ENCODE measurements at places on chromosomes 16 and 17.
A peak's percentile ranks its signal among the peaks of the same experiment; 100 is the strongest.

DNA sequence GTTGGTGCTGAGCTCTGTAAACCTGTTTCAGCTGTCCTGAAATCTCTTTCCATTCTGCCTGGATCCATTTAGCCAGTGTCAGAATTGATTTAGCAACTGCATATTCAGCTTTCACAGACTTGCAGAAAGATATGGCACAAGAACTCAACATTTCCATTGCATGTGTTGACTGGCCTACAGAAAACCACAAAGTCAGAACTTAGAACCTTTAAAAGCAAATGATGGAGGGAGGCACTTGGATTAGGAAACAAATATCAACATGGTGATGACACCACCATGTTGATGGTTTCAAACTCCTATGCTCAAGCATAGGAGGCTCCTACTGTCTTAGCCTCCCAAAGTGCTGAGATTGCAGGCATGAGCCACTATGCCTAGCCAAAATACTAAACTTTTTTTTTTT lies 52.3 kb upstream of the ARL6IP1 start:
- DNase-seq = no peak

GRCh38 chr17:1165836-1166235 lies 13.9 kb downstream of the ABR start:
- no peak for DNase-seq

GRCh38 chr17:63487014-63487339 lies 10.1 kb downstream of the ACE start:
- no peak for DNase-seq

GRCh38 chr17:18179196-18179595 lies 4.4 kb upstream of the ALKBH5 start:
- no peak for DNase-seq

DNA sequence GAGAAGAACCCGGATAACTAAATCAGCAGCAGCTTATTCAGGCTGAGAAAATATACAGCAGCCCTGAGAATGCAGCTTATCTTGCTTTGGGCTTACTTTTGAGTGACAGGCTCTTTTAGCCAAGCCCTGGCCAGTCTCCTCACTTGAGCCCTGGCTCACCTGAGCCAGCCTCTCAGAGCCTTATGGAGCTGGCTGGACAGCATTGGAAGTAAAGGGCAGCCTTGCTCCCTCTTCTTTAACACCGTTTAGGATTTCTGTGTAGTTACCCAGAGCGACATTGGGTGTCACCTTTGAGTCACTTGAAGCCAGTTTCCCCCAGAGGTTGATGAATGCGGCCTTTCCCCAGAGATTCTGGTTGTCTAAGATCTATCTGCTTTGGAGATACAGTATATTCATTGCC lies 7.7 kb upstream of the NPIPB2 start:
- DNase-seq = peak; percentile 25

GRCh38 chr17:77323413-77324171 lies 182.8 kb downstream of the SEC14L1 start:
- no peak for DNase-seq

DNA sequence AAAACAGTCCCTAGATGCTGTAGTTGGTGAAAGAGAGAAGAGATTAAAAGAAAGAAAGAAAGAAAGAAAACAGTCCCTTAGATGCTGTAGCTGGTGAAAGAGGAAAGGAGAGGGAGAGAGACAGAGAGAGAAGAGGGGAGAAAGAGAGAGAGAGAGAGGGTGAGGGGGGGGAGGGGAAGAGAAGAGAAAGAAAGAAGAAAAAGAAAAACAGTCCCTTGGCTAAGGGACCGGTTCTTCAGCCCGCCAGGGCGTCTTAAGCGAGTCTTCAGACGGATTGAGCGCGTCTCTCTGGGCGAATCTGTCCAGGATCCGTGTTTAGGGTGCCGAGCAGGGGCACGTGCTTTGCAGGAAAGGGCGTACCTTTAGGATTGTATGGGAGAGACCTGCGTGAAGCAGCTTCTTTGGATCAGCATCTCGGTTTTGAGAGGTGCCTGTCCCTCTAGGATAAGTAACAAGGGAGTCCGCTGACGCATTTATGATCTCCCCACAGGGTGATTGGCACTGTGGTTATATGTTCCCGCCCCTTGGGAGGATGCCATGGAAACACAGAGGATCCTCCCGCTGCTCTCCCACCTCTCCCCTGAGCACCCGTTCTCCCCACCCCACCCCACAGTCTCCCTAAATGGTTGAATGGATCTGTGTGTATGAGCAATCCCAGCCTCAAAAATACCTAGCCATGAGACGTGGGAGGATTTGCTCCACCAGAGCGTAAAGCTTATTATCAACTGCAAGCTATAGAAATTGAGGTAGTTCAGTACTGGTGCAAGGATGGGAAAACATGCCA lies 16.7 kb downstream of the GNGT2 start:
- peak; percentile 58 for DNase-seq

DNA sequence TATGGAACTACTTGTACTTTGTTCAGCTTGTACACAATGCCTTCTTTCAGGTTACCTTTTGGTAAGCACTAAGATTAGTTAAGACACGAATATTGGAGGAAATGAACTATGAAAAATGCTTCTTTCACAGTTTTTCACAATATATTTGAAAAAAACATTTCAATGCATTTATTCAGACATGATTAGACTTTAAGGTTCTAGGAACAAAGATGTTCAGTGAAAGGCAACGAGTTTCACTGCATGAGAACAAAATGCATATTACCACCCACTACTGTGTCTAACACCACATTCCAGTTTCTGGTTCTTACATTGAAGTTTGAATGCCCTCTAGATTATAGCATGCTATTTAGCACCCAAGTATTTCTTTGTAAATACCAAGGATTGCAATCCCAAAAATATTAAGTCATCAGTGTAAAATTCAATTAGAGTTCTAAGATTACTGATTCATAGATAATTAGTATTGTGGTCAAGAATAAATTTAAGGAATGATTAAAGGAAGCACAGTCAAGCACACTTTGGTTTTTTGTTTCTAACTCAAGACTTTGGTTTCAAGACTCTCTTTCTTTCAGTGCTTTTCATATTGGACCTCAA lies 261.7 kb downstream of the CEP112 start:
- no peak for DNase-seq

GRCh38 chr16:47449788-47450187 lies 11.1 kb downstream of the ITFG1 start:
- no peak for DNase-seq

DNA sequence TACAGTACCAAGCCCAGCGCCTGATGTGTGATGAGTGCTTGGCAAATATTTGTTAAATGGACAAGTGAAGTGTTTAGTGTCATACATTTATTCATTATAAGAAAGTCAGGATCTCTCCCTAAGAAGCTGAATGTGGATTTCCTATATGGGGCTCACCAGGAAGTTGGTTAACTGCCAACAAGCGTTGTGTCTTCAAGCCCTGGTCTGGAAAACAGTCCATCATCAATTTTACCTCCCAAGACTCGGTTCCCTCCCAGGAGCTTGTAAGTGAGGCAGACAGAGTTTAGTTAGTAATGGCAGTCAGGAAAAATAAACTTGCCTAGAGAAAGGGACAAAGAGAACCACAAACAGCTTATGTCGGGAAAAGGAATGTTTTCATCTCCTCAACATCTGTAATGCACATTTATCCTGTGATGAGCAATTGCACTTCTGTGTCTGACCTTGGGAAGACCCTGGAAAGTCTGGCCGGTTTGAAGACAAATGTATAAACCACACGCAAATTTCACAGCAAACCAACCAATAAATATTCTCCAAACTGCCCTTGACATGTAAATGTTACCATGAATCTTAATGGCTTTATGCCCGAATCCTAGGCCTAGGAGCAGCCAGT lies 28.3 kb downstream of the C16orf95 start:
- DNase-seq = no peak
